MCF 10A (cell line): ENCODE measurements at places on chromosomes 3 and 15. TPM values are rescaled to one million over a fixed set of nuclear protein-coding genes. Genes with fewer than 3 reads are reported as not detected.

The PLSCR5 gene
- total RNA-seq = not detected in 2 replicates

The MITF gene
- total RNA-seq = 7.4 and 16.1 TPM in 2 replicates

The OR5H1 gene
- not detected in 2 replicates for total RNA-seq

The SLC6A1 gene
- not detected in 2 replicates for total RNA-seq

The NEK10 gene
- total RNA-seq = 0.44 and 1.1 TPM in 2 replicates

The KLHL24 gene
- total RNA-seq = 13.0 and 17.3 TPM in 2 replicates

- no peak for DNase-seq
Measured at GRCh38 chr3:76565496-76566210, 474.2 kb upstream of the ROBO2 start.

- DNase-seq = no peak
Measured at GRCh38 chr3:155244216-155244615, 49.3 kb downstream of the STRIT1 start.

DNA sequence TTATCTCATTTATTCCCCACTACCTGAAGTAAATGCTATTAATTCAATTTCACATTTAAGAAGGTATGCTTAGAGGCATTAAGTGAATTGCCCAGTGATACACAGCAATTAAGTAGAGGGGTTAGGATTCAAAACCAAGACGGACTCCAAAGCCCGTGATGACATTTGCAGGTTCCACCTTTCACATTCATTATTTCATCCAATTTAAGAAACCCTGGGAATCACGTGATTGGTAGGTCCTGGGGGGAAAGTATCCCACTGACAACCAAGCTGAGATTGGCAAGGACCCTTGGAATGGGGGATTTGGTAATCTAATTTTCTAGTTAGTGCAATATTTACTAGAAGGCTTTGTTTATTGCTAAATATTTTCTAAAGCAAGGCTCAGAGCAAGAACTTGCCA lies 1.8 kb downstream of the POMGNT2 start:
- no peak for DNase-seq

GRCh38 chr15:81856634-81857026 lies 189.2 kb downstream of the MEX3B start:
- DNase-seq = no peak

- peak; percentile 83 for DNase-seq
Measured at GRCh38 chr3:51343918-51344687, 41.0 kb upstream of the MANF start.

DNA sequence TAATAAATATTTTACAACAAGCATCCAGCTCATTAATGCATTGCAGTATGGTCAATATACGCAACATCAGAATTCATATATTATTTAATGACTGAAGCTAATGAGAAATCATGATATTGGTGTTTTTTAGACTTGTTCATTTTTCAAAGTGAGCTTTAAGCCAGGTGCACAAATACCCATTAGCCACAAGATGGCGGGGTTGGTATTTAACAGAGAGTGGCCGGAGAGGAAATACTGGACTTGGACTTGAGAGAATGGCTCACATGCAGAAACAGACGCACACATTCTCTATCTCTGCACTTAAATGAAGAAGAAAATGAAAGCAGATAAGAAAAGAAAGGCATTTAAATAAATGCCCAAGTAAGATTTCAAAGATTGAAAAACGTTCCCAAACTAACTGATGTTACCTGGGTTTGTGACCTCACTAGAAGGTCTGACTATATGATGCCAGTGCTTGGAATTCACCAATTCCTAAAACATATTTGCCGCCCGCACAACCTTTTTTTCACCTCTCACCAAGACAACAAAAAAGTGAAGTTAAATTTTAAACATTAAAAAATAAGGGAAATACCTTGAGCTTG lies 21.2 kb upstream of the CRBN start:
- peak; percentile 81 for DNase-seq

DNA sequence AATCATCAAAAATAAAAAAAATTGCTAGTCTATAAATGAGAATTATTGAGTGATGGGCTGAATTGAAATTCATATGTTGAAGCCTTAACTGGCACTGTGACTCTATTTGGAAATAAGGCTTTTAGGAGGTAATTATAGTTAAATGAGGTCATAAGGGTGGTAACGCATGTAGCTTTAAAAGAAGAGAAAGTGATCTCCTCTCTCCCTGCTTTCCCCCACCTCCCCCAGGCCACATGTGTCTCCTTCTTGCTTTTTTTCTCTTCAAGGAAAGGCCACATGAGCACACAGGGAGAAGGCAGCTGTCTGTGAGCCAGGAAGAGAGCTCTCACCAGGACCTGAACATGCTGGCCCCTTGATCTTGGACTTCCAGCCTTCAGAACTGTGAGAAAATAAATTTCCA lies 48.2 kb upstream of the ARPP19 start:
- no peak for DNase-seq

- DNase-seq = no peak
Measured at GRCh38 chr3:135034291-135034768, 239.3 kb downstream of the EPHB1 start.

GRCh38 chr3:156548902-156549301 lies 6.0 kb downstream of the SSR3 start:
- DNase-seq = no peak

DNA sequence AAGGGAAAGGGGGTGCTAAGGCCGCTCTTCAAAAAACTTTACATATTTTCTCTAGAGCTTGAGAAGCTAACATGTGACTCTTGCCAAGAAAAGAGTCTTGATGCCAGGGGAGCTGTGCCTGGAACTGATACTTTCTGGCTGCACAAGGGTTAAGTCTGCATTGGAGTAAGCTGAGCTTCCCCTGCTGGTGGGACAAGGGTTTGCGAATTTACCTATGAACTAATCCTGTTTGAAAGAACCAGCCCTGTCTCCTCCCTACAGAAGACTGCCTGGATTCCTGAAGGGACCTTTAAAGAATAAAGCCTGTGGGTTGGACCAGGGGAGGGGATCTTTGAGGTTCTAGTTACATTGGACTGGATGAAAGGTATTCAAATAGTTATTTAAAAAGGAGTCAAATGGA lies 58.3 kb upstream of the EPHA3 start:
- peak; percentile 23 for DNase-seq

DNA sequence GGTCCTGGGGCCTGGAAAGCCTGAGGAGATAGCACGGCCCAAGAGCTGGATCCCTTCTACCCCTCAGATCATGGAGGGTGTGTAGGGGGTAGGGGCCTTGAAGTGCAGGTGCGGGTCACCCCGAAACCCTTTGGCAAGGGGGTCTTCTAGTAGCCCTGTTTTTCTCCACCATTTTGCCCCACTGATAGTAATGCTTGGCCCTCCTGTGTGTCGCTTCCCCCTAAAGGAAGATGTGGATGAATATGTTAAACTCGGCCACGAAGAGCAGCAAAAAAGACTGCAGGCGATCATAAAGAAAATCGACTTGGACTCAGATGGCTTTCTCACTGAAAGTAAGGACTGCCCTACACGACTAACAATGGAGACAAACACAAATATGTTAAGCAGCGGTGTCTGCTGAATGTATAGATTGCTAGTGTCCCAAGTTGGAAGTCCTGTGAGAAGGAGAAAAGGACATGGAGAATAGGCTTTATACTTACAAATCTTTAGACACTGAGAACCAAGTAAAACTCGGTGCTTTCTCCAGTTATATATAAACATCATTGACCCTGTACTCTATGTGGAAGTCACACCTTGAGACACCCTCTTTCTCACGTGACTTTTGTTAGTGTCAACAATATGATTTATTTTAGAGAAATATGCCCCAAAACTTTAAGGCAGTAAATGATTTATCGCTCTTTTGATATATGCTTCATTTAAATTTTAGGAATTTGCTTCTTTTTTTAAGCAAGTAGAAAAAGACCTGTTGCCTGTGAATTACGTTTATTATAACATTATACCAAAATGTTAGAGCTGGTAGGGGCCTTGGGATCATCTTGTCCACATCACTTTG lies 802 bp downstream of the RCN2 start:
- peak; percentile 13 for DNase-seq

DNA sequence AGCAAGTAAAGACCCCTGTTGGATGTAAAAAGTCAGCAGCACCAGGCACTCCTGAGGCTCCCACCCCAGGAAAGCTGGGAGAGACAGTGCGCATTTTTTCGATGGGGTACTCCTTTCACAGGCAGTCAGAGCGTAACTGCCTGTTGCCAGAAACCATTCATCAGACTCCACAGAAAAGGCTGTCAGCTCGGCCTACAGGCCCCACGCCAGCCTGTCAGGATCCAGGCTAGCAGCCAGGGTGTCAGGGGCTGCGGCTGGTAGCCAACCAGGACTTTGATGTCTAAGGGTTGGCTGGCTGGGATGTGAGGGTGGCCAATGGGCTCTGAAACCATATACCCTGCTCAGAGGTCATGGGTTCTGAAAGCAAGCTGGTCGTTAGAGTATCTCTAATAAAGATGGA lies 164.5 kb downstream of the WNT5A start:
- DNase-seq = no peak

DNA sequence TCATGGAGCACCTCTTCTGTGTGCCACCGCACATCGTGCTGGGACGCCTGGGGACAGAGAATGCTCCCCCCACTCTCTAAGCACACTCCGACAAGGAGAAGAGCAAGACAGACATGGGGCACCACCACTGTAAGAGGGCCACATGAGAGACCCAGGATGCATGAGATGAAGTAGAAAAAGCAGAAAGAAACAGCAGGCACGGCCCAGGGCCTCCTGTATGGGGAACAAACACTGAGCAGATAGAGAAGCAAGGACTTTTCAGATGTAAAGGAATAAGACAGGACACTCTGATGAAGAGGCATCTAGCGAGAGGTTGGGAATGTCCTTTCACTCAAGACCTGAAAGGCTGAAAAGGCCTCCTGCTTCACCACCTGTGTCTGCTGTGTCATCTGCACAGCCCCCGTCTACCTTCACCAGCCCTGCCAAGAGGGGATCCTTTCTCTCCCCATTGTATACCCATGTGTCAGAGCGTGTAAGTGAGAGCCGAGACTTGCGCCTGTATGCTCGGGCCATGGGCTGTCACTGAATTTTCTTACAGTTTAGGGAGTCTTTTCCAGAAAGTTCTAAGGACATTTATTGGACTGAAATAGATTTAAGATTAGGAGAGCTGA lies 125.6 kb downstream of the LRRK1 start:
- DNase-seq = no peak

- DNase-seq = peak; percentile 56
Measured at GRCh38 chr3:102206511-102207031, 228.2 kb upstream of the ZPLD1 start.

DNA sequence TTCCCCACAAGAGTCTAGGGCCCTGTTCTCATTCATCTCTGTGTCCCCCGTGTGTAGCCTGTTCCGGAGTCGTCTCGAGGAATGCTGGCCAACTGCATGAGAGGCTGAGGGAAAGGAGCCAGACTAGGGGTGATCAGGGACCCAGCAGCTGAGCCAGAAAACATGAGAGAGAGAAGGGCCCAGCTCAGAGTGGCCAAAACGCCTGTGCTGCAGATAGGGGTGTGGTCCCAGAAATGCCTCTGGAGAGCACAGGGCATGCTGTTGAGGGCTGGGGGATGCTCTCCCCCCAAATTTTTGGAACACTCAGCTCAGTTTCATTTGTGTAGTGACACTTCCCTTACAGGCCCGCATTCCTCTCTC lies 14.1 kb downstream of the CYP1A2 start:
- DNase-seq = no peak

GRCh38 chr3:9276761-9277370 lies 27.4 kb upstream of the SRGAP3 start:
- DNase-seq = no peak

DNA sequence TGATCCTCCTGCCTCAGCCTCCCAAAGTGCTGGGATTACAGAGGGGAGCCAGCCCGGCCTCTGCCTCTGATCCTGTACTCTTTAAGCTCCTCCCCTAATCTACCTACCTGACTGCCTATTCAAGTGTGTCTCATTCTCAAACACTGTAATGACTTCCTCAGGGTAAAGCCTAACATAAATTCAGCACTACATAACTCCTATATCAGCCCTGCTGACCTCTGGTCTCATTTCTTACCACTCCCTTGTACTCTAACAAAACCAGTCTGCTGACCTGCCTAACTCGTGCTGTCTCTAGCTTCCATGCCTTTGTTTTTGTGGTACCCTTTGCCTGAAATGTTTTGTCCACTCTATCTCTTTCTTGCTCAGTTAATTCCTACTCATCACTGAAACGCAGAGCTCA lies 172.1 kb upstream of the IL12A start:
- no peak for DNase-seq

DNA sequence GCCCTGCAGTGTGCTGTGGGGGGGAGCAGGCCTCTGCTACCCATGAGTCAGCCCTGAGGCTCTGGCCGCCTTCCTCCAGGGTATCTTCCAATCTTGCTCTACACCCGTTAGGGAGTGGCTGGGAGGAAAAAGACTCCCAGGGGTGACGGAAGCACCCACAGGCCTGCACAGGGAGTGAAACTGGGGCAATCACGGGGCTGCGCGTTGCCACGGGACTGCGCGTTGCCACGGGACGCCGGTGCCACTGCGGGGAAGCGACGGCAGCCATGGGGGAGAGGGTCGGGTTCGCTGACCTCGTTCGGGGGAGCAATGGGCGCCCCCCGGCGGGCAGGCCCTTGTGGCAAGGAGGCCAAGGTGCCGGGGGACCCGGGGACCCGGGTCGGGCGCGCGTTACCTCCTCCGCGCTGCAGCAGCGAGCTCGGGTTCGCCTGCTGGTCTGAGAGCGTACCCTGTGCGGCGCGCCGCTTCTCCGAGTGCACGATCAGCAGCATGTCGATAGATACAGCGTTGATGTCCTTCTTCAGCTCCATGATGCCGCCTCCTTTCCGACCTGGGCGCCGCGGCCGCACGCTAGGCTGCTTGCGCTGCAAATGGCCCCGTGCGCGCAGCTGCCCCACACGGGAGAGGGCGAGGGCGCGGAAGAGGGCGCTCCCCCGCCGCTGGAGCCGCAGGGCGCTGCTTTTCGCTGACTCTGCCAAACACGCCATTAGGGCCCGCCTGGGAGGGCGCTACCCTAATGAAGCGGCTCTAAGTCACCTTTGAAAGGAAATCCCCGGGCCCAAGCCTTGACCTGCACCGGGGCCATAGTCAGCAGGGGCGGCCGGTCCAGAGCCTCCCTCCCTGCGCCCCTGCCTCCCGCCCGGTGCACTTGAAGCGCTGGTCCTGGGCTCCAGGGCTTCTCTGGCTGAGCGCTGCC lies at the start of gene KY:
Gene KY, minus strand, starts transcription at position 592 of the 916 bp plus-strand sequence. Its CDS starts 62 bp downstream, at position 530.
- no peak for DNase-seq

DNA sequence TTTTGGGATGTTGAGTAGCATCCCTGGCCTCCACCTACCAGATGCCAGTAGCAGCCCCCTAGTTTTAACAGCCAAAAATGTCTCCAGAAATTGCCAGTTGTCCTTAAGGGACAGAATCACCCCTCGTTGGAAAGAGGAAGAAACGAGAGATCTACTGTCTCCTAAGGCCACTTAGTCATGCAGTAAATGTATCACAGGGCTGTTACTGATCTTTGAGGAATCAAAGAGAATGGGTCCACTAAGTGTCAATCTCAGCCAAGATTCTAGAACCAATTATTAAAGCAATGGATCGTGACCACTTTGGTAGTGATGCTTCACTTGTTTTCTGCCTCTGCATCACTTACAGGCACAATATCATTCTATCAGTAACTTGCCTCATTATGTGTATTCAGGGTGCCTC lies 26.4 kb downstream of the POLG start:
- no peak for DNase-seq

GRCh38 chr3:150104564-150104963 lies 133.9 kb upstream of the PFN2 start:
- no peak for DNase-seq

- no peak for DNase-seq
Measured at GRCh38 chr15:26182441-26182840, 319.3 kb upstream of the ATP10A start.
